ENCODE measurements at places on chromosomes 13 and 19. TPM values are rescaled to one million over a fixed set of nuclear protein-coding genes. Genes with fewer than 3 reads are reported as not detected.

- no peak for DNase-seq
These were observed 128.1 kb upstream of the TRPC4 start for GRCh38 chr13:37997641-37998040.

DNA sequence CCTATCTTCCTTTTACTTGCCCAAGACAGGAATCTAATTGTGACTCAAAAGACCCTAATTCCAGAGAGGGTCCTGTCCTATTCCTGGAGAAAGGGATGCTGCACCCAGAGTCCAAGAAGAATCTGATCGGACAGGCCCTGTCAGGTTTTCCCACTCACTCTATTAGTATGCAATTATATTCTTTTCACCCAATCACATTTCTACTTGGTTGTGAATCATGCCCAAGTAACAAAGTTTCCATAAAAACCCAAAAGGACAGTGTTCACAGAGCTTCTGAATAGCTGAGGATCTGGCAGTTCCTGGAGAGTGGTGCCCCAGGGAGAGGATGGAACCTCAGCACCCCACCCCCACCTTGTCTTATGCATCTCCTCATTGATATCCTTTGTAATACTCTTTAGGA, 135.3 kb upstream of the SLITRK5 start:
- DNase-seq, result no peak

- no peak for DNase-seq
These were observed 275.3 kb downstream of the KCTD12 start for GRCh38 chr13:76610819-76611415.

- DNase-seq, result no peak
These were observed 1581.3 kb downstream of the EFNB2 start for GRCh38 chr13:104954210-104954609.

GRCh38 chr13:105798541-105798940, 736.9 kb downstream of the EFNB2 start:
- DNase-seq, result no peak

- no peak for DNase-seq
These were observed 58.9 kb downstream of the UBL3 start for GRCh38 chr13:29791508-29791907.

GRCh38 chr13:27313770-27314169, 43.1 kb downstream of the RASL11A start:
- no peak for DNase-seq

GRCh38 chr19:47992070-47992469, at the start of gene BSPH1:
Gene BSPH1, minus strand, starts transcription at chr19:47992170. Its CDS starts 89 bp downstream, at chr19:47992081.
- no peak for DNase-seq

GRCh38 chr19:29323440-29324290, 110.7 kb upstream of the UQCRFS1 start:
- DNase-seq, result no peak

GRCh38 chr13:50085063-50085462, 69.8 kb downstream of the KCNRG start:
- DNase-seq, result no peak

GRCh38 chr13:77250975-77251374, 75.9 kb downstream of the MYCBP2 start:
- DNase-seq, result no peak

GRCh38 chr13:44449999-44450821, 76.6 kb downstream of the SERP2 start:
- DNase-seq, result no peak

GRCh38 chr13:102825921-102826706, 19.7 kb upstream of the ERCC5 start:
- DNase-seq, result no peak

DNA sequence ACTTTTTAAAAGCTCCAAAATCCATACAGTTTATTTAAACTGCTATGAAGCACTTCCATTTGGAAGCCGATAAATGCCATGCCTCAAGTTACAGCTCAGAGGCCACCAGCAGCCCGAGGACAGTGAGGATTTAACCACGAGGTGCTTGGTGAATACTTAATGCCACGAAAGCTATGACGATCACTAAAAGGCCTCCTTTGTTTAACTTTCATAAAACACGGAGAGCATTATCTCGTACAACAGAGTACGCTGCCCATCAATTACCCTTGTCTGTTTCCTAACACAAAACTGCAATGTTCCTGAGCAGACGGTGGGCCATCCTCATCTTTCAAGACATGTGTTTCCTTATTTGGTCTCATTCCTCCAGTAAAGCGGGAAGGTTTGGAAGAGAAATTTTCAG, 58.4 kb downstream of the PEPD start:
- DNase-seq, result no peak

DNA sequence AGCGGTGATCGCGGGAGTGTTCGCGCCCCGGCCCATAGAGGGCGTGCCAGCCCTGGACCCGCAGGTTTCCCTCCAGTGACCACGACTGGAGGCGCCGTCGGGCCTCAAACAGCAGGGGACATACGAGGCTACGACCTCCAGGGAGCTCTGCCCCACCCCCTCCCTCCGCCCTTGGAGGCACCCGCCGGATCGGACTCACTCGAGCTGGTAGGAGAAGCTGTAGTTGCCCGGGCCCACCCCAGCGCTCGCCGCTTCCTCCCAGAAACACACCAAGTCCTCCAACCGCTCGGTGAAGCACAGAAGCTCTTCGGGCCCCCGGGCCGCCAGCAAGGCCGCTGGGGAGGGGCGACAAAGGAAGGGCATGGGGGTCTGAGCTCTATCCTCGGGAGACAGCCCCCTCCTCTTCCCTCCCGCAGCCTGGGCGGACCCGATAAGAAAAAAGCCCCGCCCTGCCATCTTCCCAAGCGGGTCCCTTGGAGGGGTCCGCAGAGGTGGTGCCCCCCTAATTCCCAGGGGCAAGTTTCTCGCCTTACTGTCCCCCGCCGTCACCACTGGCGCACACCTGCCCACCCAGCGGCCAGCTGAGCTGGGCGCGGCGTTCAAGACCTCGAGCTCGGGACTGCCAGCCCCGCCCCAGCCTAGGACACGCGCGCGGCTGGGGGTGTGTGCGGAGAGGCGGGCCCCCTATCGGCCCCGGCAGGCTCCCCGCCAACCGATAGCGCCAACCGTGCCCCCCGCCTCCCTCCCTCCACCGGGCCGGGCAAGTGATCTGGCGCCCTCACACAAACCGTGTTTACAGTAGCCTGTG, 1.0 kb downstream of the EPOR start:
- DNase-seq, result peak; percentile 44

GRCh38 chr13:26811581-26811980, 51.0 kb upstream of the GPR12 start:
- no peak for DNase-seq

ZNF845 gene
- 7.9 TPM for total RNA-seq

GPR12 gene
- 0.14 TPM for total RNA-seq

ZNF429 gene
- 16.0 TPM for total RNA-seq

DPF1 gene
- 35.5 TPM for total RNA-seq

KLK12 gene
- not detected for total RNA-seq
